ENCODE measurements at places on chromosomes 3 and 15. TPM values are rescaled to one million over a fixed set of nuclear protein-coding genes. Genes with fewer than 3 reads are reported as not detected.

- no peak overlapping the region for H3K27ac ChIP-seq
- H3K4me3 ChIP-seq: no peak overlapping the region
- no peak for DNase-seq
- H3K4me1 ChIP-seq: no peaks in the 10 kb centered on the region
- no peaks in the 10 kb centered on the region for H3K36me3 ChIP-seq
Observed at GRCh38 chr15:72078887-72079286, 39.1 kb downstream of the MYO9A start.

- no peak overlapping the region for H3K4me3 ChIP-seq
- DNase-seq: no peak
- no peaks in the 10 kb centered on the region for H3K4me1 ChIP-seq
Observed at GRCh38 chr3:158896729-158897128, 94.9 kb downstream of the MFSD1 start.

GRCh38 chr3:45409369-45409768 lies 21.0 kb downstream of the LARS2 start:
- DNase-seq: no peak
- H3K4me1 ChIP-seq: no peaks in the 10 kb centered on the region
- no peak overlapping the region for H3K4me3 ChIP-seq
- peaks cover 26% of the 10 kb centered on the region for H3K36me3 ChIP-seq
- no peak overlapping the region for H3K27ac ChIP-seq
- H3K27me3 ChIP-seq: no peaks in the 10 kb centered on the region

DNA sequence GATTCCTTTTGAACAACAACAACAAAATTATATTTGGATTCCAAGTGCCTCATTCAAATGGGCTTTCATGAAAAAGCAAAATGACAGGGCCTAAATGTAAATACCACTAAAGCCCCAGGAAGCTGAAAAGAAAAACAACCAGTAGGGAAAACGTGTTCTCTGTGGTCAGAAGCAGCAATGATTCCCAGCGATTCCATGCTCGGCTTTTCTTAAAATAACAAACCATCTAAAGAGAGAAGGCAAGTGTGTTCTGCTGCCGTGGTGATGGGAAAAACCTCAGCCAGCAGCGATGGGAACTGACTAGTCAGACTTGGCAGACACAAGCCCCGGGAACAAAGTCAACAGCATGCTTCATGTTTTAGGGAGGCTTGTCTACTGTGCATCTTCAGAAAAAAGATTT lies 153.6 kb downstream of the TNIK start:
- no peak overlapping the region for H3K4me3 ChIP-seq
- no peaks in the 10 kb centered on the region for H3K27me3 ChIP-seq
- no peaks in the 10 kb centered on the region for H3K36me3 ChIP-seq
- H3K27ac ChIP-seq: no peak overlapping the region
- no peak for DNase-seq

DNA sequence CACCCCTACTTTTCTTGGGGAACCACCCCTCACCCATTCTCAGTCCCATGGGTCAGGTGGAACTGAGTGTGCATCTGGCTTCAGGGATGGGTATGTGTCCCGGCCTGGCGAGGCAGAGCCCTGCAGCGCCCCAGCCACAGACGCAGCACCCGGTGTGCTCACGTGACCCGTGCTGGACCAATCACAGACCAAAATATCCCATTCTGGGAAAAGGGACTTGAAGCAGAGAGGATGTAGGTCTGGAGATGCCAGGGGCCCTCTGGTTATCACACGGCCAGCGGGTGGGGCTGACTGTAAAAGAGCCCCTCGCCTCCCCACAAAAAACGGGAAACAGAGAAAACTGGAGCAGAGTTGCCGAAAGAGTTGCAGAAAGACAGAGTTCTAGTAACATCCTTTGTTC lies 138.0 kb upstream of the RAD18 start:
- no peaks in the 10 kb centered on the region for H3K36me3 ChIP-seq
- no peak for DNase-seq
- H3K4me3 ChIP-seq: no peak overlapping the region
- H3K27ac ChIP-seq: no peak overlapping the region
- H3K27me3 ChIP-seq: no peaks in the 10 kb centered on the region

DNA sequence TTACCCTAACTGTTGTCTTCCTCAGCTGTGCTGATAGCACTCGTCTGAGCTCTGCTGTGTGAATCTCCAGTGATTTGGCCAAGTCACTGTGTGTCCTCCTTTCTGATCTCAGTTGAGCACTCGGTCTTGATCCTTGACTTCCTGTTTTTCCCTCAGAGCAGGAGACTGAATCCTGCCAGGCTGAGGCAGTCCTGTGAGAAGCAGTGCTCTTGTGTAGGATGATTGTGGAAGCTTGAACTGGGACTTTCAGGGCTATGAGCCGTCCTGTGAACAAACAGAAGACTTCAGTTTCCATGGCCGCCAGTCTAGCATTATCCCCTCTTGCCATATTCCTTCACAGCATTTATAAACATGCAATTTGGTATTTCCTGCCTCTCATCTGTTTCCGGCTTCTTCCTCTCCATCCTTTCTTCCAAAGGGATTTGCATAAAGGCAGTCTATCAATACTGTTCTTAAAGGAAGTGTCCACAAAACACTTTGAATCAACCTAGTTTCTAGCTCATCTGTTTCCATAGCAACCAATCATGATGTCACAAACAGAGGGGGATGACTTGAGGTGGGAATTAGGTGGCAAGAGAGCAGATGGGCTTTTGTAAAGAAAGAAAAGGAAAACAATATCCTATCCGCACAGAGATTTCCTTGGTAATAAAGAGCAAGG lies 237.2 kb downstream of the AGBL1 start:
- no peak overlapping the region for H3K4me3 ChIP-seq
- H3K4me1 ChIP-seq: no peaks in the 10 kb centered on the region
- no peak for DNase-seq
- H3K27me3 ChIP-seq: peaks cover 11% of the 10 kb centered on the region

DNA sequence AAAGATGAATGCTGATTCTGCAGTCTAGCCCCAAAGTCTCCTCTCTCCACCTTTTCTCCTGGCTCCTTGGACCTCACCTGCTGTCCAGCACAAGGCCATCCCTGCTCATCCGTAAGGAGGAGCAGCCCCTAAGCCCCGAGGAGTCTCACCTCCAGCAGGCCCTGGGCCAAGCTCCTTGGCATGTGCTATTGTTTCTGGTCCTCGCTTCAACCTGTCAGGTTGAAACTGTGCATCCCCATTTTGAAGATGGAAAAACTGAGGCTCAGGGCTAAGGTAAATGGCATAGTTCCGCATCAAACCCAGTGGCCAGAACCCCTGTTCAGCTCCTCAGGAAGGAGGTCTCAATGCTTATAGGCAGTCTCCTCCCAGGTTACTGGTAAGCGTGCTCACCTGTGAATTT lies 26.1 kb downstream of the CHDH start:
- peaks cover 5% of the 10 kb centered on the region for H3K4me1 ChIP-seq
- H3K36me3 ChIP-seq: no peaks in the 10 kb centered on the region
- no peak overlapping the region for H3K27ac ChIP-seq

DNA sequence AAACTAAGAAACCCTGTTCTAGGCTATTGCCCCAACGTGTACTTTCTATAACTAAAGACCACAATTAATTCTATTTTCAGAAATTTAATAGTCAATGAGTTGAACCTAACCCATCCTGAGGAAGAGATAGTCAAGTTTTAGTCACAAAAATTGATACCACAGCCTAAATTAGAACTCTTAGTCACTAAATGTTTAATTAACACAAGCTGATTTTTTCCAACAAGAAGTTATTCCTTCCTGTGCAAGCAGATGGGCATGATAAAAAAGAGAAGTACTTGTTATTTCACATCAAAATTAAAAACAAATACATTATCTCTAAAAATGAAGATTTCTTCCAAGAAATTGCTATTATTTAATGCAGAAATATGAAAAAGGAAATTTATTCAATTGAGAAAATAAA lies 38.4 kb upstream of the TERB2 start:
- no peaks in the 10 kb centered on the region for H3K27me3 ChIP-seq
- no peaks in the 10 kb centered on the region for H3K4me1 ChIP-seq
- no peak overlapping the region for H3K27ac ChIP-seq
- H3K36me3 ChIP-seq: no peaks in the 10 kb centered on the region

- H3K4me3 ChIP-seq: no peak overlapping the region
- no peaks in the 10 kb centered on the region for H3K36me3 ChIP-seq
- no peaks in the 10 kb centered on the region for H3K27me3 ChIP-seq
- no peak overlapping the region for H3K27ac ChIP-seq
Observed at GRCh38 chr15:36994790-36995189, 105.6 kb downstream of the MEIS2 start.

LTF gene
- total RNA-seq: not detected

NDN gene
- total RNA-seq: not detected

UTS2B gene
- total RNA-seq: not detected

CORO2B gene
- not detected for total RNA-seq

ZNF80 gene
- total RNA-seq: 0.17 TPM

All from CD4-positive, alpha-beta T cell (primary cell).